Stimulated activated CD8-positive, alpha-beta memory T cell treated with anti-CD3 and anti-CD28 coated beads, Interleukin-4, amount 100 ng/mL, for 1 hour (primary cell): ENCODE measurements at places on chromosomes 7 and 10.

GRCh38 chr7:27967639-27968038 lies 213.0 kb downstream of the JAZF1 start:
- no peak for DNase-seq

GRCh38 chr10:79399223-79399831 lies 46.1 kb downstream of the ZCCHC24 start:
- no peak for DNase-seq

DNA sequence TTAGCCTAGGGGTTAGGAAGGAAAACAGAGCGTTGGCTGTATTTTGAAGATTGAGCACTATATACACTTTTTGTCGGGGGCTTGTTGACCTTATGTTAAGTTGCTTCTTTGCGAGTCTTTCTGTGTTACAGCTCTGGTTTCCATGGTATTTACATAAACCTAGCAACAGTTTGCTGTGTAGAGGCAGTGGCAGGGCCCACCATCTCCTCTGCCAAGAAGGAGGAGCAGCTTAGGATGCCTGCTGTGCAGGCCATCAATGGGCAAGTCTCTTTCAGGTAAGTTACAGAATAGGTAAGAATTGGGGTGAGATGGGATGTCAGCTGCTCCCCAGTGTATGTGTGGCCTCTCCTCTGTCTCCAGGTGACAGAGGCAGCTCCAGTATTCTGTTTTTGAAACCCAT lies 485.5 kb downstream of the LRMDA start:
- no peak for DNase-seq

- no peak for DNase-seq
Measured at GRCh38 chr7:8149222-8149621, 112.7 kb downstream of the ICA1 start.

DNA sequence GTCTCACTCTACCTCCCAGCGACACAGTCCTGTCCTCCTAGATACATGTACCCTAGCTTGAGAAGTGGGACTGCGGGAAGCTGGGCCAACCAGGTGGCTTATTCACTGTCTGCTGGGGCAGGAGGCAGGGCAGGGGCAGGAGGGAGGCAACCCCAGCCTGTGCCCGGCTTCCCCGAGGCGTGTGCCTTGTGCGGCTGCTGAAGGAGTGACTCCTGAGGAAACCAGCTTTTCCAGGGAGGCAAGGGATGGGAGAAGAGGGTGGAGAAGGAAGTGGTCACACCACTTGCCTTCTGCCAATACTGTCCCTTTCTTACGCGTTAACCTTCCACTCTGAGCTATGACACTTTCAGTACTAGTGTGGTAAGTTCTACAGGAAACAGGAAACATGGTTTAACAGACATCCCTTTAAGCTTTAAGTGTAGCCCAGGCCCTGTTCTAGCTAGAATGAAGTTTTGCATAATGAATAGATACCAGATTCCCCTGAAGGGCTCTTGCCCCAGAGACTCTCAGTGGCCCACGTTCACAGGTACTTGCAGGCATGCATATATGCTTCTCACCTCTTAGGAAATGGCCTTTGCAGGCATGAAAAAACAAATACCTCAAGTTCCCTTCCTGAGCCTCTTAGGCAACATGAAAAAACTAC lies 40.6 kb downstream of the SYPL1 start:
- no peak for DNase-seq

GRCh38 chr7:4849390-4849789 lies 12.4 kb downstream of the PAPOLB start:
- DNase-seq = no peak

- DNase-seq = no peak
Measured at GRCh38 chr7:29620556-29620930, 56.9 kb downstream of the PRR15 start.

GRCh38 chr7:155494551-155494950 lies 36.6 kb downstream of the EN2 start:
- no peak for DNase-seq

DNA sequence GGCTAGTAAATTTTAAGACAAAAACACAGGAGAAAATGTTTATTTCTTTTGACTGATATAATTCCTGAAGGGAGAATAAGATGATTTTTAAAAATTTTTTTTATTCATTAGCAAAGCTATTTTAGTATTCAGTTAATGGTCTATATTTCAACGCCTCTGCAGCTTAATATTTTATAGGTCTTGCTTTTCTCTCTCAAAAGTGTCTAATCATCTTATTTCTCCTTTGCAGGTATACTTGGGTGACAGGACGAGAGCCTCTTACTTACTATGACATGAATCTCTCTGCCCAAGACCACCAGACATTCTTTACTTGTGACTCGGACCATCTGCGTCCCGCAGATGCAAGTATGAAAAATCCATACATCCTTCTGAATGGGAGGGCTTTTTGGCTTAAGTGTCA lies 177.0 kb downstream of the ST7 start:
- no peak for DNase-seq

- no peak for DNase-seq
Measured at GRCh38 chr10:4947635-4948596, 15.3 kb upstream of the AKR1C1 start.

DNA sequence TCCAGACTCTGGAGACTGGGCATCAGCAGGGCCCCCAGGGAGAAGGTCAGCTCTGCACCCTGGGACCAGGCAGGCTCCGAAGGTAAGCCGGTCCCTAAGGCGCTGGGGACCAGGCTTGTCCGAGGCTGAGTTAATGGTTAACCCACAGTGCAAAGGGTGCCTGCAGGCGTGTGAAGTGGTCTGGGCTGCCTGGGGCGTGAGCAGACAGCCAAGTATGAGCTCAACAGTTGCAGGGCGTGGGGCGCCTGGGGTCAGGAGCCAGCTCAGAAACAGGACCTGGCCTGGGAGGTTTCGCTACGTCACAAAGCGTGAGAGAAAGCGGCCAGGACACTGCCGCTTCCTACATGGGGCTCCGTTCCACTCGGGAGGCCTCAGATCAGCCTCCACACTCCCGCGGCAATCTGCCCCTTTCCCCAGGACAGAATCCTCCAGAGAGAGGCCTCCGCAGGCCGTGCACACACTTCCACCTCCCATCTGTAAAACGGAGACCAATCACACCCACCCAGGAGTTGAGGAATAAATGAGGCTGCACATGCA lies 16.0 kb downstream of the PDGFA start:
- no peak for DNase-seq

- no peak for DNase-seq
Measured at GRCh38 chr7:29480934-29481651, 82.5 kb upstream of the PRR15 start.

DNA sequence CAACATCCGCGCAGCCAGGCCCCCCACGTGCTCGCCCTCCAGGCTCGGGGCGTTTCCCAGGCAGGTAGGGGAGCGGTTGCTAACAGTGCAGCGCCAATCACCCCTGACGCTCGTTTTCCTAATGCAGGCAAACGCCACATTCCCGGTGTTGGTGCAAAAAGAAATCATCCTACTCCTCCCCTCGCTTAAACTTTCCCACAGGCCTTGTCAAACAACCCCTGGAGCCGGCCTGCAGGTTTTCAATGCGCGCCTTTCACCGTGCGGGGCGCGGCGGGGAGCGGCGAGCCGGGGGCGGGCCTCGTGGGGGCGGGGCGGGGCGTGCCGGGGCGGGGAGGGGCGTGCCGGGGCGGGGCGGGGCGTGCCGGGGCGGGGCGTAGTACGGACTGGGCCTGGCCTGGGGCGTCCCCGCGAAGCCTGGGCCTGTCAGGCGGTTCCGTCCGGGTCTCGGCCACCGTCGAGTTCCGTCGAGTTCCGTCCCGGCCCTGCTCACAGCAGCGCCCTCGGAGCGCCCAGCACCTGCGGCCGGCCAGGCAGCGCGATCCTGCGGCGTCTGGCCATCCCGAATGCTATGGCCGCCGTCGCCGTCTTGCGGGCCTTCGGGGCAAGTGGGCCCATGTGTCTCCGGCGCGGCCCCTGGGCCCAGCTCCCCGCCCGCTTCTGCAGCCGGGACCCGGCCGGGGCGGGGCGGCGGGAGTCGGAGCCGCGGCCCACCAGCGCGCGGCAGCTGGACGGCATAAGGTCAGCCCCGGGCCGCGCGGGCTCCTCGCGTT lies at the start of gene ECHDC3:
ECHDC3 (plus strand) TSS at position 374 of the 770 bp plus-strand sequence; CDS start at position 569, 195 bp downstream.
- peak; percentile 19 for DNase-seq

GRCh38 chr7:107725138-107725740 lies 18.7 kb upstream of the CBLL1 start:
- DNase-seq = no peak

DNA sequence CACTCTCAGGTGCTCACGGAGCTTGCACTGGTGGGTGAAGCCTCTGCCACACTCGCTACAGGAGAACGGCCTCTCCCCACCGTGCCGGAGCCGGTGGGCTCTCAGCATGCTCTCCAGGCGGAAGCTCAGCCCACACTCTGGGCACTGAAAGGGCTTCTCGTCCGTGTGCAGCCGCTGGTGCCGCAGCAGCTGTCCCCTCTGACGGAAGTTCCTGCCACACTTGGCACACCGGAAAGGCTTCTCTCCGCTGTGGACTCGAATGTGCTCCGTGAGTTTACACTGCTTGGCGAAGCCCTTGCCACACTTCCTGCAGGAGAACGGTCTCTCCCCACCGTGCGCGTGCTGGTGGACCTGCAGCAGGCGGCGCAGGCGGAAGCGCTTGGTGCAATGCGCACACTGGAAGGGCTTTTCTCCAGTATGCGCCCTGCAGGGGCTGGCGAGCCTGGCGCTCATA lies 19.3 kb downstream of the ZNF786 start:
- DNase-seq = no peak

GRCh38 chr7:26688936-26689506 lies 175.4 kb downstream of the SKAP2 start:
- no peak for DNase-seq

DNA sequence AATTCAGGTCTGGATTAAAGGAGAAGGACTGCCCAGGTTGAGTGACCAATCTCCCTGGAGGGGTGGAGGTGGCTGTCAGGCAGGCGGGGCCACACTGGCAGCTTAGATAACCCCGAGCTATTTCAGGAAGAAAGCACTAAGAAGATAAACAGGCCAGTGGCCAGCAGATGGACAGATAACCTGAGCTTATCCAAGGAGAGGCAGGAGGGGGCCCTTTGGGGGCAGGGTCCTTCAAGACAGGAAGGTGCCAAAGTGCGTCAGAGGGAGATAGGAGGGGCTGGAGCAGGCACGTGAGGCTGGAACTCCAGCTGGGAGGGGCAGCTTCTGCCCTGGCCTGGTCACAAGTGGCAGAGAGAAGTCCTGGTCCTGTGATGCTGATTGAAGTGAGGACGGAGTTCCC lies 29.8 kb upstream of the PODXL start:
- DNase-seq = no peak

DNA sequence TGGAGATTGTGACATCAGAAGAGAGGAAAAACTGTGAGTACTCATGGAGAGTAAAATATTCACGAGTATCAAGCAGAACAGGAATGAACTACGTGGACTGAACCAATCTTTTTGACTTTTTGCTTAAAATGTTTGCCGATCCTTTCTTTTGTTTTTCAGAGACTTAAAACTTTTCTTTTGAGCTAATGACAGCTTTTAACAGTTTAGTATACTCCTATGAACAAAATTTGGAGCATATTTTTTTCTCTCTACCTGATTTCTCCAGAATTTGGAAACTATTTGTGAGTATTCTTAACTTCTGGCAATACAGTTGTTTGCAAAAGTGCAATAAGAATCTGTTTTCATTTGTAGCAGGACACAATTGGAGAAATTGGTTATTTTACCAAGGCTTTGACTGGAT lies 786.3 kb downstream of the SORCS1 start:
- DNase-seq = no peak

- no peak for DNase-seq
Measured at GRCh38 chr10:30995081-30995770, 36.4 kb downstream of the ZNF438 start.

DNA sequence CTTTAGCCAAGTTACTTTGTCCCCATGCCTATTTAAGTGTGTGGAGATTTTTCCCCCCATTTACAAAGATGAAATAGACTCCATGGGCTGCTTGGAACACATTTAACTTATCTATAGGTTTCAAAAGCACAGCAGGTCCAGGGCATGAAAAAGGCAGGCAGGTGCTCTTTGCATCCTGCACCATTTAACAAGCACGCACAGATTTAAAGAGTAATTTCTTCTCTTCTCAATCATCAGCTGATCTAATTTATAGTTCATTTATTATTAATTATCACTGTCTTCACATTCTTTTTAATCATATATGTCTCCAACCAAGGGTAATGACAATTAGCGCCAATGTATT lies 156.8 kb downstream of the CACNA2D1 start:
- DNase-seq = no peak

- no peak for DNase-seq
Measured at GRCh38 chr10:125235093-125236069, 75.0 kb upstream of the CTBP2 start.

DNA sequence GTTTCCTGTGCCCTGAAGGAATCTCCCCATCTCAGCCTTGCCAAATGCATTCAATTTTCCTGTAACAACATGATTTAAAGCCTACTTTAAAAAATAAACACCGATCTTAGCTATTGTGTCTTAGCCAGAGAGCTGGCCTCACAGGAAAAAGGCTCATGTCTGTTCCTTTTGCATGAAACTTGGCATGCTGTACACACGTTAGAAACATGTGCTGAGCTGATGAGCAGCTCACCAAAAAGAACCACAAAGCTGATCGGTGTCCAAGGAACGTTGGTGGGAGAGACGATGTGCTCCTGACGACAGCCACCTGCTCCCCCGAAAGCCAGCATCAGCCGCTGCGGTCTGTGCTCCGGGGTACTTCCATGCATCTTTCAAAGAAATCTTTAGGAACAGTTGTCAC lies 135.9 kb downstream of the ADARB2 start:
- no peak for DNase-seq

- no peak for DNase-seq
Measured at GRCh38 chr7:46207931-46208634, 287.0 kb upstream of the IGFBP3 start.
